ENCODE measurements at places on chromosomes 11 and 22. TPM values are rescaled to one million over a fixed set of nuclear protein-coding genes. Genes with fewer than 3 reads are reported as not detected.

GRCh38 chr22:49965091-49966040, 4.8 kb downstream of the PIM3 start:
- DNase-seq: peak; percentile 42

- DNase-seq: no peak
Measured at GRCh38 chr11:13141731-13142709, 132.9 kb downstream of the RASSF10 start.

DNA sequence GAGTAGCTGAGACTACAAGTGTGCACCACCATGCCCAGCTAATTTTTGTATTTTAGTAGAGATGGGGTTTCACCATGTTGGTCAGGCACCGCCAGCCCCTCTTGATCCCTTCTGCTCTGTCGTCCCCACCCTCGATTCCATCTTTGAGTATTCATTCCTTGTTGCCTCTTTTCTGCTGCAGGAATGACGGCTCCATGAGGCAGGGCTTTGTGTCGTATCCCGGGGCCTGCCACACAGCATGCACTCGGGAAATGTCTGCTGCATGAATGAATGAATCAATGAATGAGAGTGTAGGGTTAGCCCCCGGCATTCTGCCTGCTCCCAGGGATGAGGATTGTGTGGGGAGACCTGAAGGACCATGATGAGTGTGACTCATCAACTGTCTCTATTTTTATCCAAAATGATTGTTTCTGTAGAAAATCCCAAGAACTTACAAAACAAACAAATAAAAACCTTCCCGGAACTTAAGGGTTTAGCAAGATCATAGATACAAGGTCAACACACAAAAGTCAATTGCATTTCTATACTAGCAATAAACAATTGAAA, 54.6 kb upstream of the SLC22A12 start:
- DNase-seq: peak; percentile 17

DNA sequence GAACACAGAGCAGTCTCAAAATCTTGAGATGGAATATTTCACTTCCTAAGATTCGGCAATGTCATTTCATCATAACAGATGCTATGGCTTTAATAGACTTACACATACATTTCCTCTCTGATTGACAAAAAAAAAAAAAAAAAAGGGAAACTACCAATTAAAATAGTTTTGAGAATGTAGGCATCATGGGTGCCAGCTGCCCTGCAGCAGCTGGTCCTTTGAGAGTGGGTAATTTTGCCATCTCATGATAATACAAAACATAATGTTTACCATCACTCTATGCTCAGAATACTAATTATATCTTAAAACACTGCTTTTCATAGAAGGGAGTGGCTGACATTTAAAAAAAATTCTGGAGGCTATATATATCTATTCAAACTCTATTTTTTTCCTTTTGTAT, 775.6 kb upstream of the CCDC90B start:
- DNase-seq: no peak

- no peak for DNase-seq
Measured at GRCh38 chr11:32348502-32348901, 86.8 kb downstream of the WT1 start.

GRCh38 chr11:24688981-24689380, 192.1 kb downstream of the LUZP2 start:
- DNase-seq: no peak

MTFP1 gene
- 64.8 TPM for total RNA-seq

DNA sequence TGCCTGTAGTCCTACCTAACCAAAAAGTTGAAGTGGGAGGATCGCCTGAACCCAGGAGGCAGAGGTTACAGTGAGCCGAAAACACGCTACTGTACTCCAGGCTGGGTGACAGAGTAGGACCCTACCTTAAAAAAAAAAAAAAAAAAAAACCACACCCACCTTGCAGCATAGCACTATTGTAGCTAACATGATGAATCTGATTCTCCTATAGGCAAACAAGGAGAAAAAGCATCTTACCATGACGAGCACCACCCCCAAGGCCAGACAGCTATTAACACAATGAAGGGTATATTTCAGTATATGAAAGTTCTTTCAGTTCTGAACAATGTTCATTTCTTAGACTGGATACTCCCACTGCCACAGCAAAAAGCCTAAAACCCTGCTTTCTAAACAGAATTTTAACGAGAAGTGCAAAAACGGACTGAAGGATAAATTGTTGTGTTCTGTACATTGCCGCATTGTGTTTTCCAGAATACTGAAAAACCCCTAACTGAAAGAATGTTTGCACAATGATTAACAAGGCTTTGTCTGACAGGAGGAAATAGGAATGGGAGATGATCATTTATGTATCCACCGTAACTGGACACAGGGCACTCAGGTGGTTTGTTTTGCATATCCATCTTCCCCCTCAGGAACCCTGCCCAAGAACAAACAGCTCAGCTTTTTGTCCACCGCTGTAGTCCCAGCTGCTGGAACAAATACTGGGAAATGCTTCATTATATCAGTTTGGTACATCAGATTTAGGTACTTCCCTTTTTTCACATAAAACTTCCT, 8.9 kb downstream of the PISD start:
- no peak for DNase-seq
